ENCODE measurements at places on chromosomes 16 and 17.

GRCh38 chr17:14871921-14872320 lies 393.2 kb downstream of the PMP22 start:
- no peak for DNase-seq

DNA sequence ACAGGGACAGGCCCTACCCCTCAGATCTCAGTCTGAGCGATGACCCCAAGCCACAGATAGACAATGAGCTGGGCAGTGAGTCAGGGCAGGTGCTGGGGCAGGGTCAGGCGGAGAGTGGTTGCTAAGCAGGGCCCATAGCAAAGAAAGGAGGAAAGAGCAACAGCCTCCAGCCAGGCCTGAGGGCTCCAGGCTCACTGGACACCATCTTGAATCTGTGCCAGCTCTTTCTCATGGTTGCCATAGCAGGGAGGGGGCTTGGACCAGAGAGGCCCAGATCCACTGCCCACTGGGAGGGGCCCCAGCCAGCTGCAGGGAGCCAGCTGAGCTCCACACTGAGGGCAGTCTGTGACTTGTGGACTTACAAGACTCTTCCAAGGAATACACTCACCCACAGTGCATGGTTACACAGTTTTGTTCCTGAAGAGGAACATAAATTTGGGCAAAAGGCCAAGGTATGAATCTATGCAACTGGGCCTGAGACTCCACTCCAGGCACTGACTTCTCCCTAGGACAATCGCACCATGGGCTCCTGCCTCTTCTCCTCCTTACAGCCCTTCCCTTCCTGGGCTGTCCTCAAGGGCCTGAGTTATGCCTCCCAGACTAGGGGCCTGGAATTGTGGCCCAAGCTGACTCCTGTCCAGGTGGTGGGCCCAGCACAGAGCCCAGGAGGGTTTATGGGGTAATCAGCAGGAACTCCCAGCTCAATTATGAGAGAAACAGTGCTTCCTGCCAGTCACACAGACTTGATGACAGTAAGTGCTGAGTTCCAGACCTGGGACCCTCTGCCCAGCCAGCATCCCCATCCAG lies 59.9 kb downstream of the BEAN1 start:
- DNase-seq, result no peak

DNA sequence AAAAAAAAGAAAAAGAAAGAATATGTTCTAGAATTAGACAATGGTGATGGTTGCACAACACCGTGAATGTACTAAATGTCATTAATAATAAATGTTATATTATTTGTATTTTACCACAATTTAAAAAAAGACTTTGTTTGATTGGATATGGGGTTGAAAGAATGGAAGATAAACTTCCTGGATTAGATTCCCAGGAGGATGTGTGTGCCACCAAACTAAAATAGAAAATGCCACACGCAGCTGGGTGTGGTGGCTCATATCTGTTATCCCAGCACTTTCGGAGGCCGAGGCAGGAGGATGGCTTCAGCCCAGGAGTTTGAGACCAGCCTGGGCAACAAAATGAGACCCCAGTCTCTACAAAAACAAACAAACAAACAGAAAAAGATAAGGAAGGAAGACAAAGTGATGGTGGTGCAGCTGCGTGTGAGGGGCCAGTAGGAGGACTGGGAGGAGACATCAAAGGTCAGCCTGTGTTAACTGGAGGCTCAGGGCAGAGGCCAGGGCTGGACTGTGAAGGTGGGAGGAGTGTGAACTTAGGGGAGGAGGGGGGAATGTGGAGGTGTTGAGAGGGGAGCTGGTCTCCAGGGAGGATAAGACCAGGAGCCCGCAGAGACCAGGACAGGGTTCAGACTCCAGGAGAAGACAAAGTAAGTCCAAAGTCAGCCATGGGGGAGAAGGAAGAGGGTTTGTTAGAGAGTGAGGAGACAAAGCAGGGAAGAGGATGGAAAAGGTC lies 4.1 kb downstream of the PECAM1 start:
- no peak for DNase-seq

- no peak for DNase-seq
Observed at GRCh38 chr17:66778531-66779236, 56.2 kb upstream of the CACNG5 start.
